ENCODE measurements at places on chromosomes 6 and 20.

DNA sequence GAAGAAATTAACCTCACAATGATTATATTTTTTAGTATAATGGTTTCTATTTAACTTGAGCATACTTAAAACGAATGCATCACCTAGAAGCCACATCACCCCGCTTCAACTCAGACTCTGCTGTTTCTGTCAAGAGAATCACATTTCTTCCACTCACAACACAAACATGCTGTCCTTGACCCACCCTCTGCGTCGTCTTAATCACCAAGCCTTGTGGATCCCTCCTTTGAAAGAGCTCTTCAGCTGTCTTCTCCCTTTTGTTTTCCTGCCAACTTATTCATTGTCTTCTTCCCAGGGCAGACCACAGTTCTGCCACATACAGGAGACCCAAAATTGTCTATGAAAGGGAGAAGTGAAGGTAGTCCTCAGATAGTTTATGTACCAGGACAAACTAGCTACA is 595.6 kb upstream of the AGPAT4 start:
- DNase-seq: no peak

- peak; percentile 80 for DNase-seq
These were observed 18.3 kb downstream of the ETV7 start for GRCh38 chr6:36368921-36369865.

DNA sequence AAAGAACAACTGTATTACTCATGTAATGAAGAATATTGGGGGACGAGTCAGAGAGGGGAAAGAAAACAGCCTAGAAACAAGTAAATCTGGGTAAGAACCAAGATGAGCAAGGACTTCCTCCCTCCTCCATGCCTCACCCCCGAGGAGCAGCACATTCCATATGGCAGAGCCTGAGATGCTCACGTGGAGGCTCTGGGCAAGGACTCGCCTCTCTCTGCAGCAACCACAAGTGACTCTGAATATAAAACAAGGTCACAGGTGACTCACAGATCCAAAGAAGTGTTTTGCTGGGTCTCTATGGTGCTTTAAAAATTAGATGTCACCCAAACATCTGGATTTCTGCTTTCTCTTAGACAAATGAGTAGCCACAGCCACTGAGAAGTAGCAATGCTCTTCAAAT is 453.0 kb upstream of the SULF2 start:
- DNase-seq: peak; percentile 11

GRCh38 chr20:48467622-48468021 is 360.2 kb downstream of the PREX1 start:
- no peak for DNase-seq

- peak; percentile 82 for DNase-seq
These were observed 881 bp upstream of the AIG1 start for GRCh38 chr6:143059663-143060353.

GRCh38 chr6:53326372-53327016 is 22.3 kb downstream of the ELOVL5 start:
- peak; percentile 93 for DNase-seq

DNA sequence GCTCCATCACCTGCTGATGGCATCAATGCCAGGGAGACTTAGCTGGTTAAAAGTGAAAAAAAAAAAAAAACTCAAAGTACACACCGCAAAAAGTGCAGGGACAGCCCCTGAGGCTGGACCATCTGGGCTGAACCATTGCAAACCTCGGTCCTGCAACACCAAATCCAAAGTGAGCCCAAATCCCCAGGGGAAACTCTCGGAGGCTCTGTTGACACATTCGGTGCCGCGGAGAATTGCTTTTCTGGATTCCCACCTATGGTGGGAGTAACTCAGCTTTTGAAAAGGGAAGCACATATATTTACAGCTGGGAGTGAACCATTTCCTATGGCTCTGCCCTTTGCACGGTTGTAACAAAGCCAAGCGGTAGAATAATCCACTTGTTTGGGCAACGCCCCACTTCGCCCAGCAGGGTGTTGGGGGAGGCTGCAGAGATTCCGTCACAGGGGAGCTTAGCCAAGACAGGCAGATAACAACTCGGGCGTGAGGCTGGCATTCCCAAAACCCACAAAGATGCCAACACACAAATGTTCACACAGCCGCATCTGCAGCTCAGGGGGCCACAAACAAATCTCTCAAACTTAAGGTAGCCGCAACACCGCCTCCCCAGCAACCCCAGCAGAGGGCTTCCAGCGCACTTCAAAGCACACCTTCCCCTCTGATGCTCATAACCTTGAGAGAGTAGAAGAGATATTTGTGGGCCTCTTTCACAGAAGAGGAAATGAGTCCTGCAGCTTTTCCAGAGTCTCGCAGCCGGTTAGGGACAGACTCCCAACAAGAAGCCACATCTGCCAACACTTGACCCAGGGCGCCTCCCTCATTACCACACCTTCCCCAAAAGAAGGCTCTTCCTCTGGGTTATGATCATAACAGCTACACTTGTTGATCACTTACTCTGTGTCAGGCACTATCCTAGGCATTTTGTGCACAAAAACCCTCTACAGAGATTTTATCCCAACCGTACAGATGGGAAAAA is 11.4 kb downstream of the ZC3H12D start:
- no peak for DNase-seq

- DNase-seq: peak; percentile 27
These were observed 24.6 kb downstream of the RNF24 start for GRCh38 chr20:3990716-3991115.

DNA sequence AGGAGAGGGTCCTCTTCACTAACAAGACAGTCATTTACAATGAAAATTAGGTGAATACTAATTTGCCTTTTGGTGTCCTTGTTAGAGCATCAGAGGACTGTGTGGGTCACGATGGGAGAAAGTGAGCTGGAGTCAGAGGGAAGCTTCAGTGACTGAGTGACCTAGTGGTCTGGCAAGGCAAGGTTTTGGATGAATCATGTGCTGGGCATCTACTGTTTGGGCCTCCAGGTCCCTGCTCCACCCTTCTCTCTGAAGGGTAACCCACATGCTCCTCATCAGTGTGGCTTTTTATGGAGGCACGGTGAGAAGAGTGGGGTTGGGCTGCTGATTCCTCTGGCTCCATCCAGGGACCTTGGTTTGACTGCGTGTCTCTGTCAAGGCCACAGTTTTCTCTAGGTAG is 60.5 kb upstream of the EXOC2 start:
- no peak for DNase-seq

- peak; percentile 52 for DNase-seq
These were observed 40.6 kb downstream of the ISM1 start for GRCh38 chr20:13261460-13262301.

- DNase-seq: no peak
These were observed 176.8 kb downstream of the TASP1 start for GRCh38 chr20:13461849-13462458.

DNA sequence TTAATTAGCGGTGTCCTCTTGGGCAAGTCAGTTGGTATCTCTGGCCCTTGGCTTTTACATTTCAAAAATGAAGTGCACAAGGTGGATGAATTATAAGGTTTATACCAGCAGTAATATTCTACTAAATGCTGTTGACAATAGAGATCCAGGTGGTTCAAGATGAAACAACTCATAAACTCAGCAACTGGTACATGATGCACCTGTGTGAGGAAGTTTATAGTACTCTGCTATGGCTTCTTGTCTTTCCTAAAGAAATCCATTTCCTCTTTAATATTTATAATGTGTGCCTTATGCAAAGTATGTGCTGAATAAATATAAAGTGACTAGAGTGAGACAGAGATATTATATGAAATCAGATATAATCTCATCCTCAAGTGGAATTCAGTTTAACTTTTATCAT is 48.5 kb downstream of the ADGRG6 start:
- DNase-seq: no peak

- DNase-seq: no peak
These were observed 124.5 kb upstream of the SAMD5 start for GRCh38 chr6:147384029-147384428.

GRCh38 chr6:150977281-150977680 is 111.8 kb downstream of the MTHFD1L start:
- DNase-seq: peak; percentile 16

DNA sequence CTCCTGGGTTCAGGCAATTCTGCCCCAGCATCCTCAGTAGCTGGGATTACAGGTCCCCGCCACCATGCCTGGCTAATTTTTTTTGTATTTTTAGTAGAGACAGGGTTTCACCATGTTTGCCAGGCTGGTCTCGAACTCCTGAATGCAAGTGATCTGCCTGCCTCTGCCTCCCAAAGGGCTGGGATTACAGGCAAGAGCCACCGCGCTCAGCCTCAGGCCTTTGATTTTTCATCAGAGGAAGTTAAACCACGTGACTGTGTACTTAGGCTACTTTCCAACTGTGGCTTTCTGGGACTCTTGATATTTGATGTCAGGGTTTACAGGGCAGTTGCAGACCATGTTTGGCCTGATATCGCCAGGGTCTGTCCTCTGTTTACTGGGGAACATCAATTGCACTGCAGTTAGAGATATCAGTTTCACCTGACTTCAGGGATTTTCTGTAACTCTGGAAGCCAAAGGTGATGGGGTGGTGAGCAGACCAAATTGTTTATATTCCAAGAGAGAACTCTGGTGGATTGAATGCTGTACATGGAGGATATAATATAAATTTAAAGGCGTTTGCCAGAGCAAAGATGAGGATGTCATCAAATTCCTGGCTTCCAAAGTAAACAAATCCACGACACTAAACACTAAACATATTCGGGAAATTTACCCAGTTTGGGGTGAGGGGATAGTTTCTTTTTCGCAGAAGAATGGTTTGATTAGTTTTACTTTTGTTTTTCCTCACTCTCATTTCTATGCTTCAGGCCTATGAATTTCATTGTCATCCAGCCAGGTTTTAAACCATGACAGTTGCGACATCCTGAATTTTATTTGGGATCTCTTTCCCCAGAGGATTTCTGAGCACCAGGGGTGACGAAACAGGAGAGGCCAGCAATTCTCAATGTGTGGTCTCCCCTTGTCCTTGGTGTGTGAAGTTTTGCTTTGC is 4.2 kb downstream of the PSMF1 start:
- DNase-seq: peak; percentile 61

DNA sequence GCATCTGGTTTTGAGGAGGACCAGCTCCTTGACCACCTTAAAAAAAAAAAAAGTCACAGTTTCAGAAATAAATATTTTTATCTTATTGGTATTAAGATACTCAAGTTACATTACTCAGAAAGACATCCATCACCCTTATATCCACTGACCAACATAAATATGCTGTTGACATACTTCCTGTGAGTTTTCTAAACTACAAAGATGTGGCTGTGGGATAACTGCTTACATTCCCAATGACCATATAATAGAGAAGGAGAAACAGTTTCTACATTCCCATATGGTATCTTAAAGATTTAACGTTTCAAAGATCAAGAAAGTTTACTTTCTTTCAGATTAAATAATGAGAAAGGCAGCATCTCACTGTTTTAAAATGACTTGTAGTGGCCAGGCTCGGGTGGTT is 46.3 kb downstream of the TP53INP2 start:
- no peak for DNase-seq

- peak; percentile 29 for DNase-seq
These were observed 105.8 kb upstream of the ADGRF1 start for GRCh38 chr6:47147836-47148344.

DNA sequence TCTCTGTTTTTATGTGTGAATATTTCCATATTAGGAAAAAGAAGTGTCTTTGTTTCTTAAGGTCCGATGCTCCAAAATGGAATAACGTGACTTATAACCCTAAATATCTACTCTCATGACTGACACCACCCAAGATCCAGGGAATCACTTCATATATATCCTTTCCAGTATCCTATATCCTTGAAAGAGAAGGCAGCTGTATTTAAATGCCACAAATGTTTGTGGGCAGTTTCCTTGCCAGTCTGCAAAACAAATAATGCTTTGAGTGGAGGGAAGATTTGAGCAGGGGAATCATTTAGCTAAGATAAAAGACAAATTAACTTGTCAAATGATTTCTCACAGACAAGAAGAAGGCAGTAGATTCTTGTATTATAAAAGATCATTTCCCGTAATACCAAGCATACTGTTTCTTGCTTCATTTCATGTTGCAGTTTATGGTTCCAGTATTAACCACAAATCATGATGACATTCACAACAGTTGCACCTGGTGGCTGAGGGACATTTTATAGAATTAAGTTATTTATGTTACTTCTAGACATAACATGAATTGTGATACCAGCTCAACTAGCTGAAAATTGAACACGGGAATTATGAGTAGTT is 30.0 kb upstream of the FABP7 start:
- DNase-seq: no peak

DNA sequence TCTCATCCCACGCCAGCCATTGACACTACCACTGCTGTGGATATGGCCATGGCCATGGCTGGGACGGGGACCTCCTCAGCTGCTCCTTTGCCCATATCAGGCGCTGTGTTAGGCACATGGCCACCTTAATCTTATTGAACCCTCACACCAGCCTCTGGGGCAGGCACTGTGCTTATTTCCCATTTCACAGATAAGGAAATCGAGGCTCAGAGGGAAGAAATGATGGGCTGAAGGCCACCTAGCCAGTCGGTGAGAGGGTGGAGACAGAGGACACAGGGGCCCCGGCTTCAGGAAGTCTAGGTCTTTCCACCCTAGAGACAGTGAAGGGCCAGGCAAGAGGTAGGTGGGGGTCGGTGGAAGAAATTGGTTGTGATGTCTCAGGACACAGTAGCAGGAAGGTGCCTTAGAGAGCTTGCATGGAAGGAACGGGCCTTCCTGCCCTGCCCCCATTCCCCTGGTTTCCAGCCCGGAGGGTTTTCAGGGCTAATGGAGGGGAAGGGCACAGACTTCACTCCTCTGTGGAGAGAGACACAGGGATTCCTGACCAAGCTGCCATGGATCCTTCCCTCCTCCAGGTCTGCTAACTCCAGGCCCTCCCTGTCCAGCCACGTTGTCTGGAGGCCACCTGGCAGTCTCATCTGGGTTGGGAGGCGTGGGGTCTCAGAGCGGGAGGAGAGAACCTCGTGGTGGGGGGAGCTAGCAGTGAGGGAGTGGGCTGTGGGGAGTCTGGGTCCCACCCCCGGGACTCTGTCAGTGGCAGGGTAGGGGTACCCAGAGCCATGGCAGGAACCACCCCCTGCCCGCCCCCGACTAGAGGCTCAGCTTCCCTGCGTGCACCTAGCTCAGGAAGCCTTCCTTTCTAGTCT is 120.4 kb downstream of the VEGFA start:
- no peak for DNase-seq

DNA sequence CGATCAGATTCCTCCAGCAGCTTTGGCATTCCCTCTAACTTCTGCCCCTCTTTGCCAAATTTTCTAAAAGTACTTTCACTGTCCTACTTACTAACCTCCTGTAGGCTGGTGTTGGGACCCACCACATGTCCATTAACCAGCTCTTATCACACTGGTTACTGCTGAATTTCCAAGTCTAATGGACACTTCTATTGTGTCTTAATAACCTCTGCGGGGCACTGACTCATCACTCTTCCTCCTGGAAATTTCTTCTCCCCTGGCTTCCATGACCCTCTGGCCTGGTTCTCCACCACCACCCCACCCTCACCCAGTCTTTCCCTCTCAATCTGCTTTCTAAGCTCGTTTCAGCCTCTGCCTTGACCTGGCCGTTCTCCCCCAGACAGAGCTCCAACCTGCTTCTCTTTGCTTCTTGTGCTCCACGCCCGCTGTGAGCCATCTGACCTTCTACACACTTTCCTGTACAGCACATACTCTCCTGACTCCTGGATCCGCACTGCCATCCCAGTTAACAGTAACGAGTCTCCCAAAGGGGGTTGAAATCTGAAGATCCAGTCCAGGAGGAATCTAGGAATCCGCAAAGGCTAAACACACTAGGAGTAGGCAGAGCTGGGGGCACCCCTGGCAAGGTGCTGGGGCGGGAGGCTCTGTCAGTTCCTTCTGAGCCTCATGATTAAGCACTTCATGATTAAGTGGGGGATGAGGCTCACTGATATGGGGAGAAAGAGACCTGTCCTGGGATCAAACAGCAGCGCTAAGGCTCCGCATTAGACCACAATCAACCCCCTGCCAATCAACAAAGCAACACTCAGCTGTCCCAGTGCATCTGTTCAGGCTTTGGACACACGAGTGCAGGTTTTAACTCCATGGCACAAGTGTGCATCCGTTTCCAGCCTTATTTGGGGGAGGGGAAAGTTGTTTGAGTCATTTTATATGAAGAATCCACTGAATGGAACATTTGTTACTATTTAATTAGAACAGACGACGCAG is 146.3 kb downstream of the LY86 start:
- peak; percentile 36 for DNase-seq

Data from fibroblast of pulmonary artery (primary cell).